Stomach (tissue), 19 donors: ENCODE measurements at places on chromosomes 1 and 21. TPM values are rescaled to one million over a fixed set of nuclear protein-coding genes. Genes with fewer than 3 reads are reported as not detected.

GRCh38 chr1:40984066-40984465, 4.6 kb downstream of the CTPS1 start:
- no peak for DNase-seq

- DNase-seq = no peak
Observed at GRCh38 chr1:9559673-9560072, 20.4 kb downstream of the SLC25A33 start.

Gene DIRAS3
- total RNA-seq = not detected

DNA sequence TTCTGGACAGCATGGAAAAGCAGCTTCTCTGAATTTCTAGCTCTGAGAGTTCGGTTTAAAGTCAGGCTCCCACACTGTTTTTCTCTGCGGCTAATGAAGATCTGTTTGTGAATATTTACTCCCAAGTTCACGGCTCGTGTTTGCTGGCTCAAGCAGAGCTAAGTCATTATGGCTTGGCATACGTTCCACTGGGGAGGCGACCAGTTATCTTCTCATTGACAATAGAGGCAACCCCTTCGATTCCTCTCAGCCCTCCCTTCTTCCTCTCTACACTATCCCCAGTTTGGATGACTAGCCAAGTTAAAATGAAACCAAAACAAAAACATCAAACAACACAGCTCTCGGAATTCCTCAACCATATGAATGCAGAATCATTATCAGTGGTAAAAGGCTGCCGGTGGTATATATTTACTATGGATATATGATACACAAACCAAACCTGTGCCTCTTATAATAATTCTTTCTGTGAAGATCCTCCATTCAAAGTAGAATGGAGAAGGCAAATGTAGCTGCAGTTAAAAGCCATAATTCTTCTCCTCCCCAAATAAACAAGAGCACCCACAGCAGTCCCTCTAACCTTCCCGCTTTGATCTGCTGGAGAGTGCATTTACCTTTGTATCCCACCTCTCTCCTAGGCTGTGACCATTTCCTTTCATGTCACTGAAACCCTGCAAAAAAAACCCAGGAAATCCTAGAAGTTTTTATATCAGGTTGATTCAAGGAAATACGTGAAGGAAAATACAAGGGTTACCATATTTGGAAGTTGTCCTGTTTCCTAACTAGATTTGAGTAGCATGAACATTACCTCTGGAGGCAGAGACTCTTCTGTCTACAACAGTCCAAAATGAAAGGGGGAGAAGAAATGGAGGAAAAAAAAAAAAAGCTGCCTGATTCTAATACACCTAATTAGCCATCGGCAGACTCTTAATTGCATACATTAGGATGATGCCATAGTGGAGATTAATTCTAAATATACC, 108.3 kb upstream of the USH2A start:
- peak; percentile 58 for DNase-seq

- peak; percentile 62 for DNase-seq
Observed at GRCh38 chr1:109186733-109187086, 27.0 kb upstream of the SARS1 start.

Gene KCNE2
- not detected for total RNA-seq

DNA sequence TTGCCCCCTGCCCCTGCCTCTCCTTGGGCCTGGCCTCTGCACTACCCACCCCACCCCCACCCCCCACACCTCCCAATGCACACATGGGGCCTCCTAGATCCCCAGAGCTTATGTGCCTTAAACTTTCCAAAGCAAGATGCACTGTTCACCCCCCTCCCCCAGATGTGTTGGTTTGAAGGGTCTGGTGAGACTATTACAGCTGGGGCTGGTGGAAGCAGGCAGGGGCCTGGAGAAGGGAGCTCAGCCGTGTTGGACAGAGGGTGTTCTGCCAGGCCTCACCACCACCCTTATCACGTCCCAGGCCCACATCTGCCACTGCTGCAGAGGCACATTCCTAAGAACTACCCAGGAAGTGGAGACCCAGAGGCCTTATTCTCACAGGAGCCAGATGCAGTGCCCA, 18.3 kb upstream of the RSPO1 start:
- no peak for DNase-seq

DNA sequence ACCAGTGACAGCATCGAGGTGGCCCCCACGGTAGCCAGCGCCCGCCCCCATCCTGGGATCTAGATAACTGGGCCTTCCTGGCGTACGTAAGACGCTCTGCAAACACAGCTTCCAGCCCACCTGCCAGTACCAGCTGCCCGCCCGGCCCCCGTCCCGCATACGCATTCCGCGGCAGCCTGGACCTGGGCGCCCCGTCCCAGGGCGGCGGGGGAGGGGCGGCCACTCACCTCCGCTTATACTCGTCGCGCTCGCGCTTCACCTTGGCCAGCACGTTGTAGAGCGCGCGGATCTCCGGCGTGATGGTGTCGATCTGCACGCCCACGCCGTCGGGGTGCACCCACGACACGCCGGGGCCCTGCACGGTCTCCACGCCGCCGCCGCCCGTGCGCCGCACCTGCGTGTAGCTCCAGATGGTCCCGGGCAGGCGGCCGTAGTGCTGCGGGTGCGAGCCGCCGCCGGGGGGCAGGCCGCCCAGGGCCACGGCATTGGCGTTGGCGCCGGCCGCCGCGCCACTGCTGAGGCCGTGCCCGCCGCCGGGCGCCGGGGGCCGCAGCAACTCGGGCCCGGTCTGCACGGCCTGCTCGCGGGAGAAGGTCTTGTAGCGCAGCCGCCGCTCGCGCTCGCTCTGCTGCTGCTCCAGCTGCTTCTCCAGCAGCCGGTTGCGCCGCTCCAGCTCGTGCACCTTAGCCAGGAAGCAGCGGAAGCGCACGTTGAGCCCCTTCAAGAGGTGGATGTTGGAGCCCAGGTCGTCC, 859 bp downstream of the IFFO2 start:
- peak; percentile 55 for DNase-seq

DNA sequence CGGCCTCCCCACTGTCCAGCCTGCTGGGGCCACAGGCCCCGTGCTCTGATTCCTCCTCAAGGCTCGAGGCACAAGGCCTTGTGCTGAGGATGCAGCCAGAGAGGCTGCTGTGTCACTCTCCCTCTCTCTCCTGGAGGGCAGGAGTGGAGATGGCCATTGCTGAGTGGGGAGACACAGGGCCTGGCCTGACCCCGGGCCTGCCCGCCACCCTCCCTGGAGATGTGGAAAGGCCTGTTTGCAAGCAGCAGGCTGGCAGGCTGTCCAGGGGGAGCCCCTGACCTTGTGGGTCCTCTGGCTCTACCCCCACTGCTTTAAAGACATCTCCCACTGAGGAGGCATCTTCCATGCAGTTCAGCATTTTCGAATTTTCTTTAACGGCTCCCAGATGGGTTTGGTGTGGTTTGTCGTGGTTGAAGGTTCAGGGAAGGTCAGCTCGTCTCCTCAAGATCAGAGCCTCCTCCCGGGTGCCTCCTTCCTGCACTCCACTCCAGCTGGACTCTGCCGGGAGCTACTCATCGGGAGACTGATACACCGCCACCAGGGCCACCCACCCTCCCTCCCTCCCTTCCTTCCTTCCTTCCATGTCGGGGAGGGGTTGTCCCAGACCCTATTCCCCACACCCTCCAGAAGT, 69.1 kb downstream of the SPSB1 start:
- no peak for DNase-seq
